ENCODE measurements at places on chromosomes 5 and 9.

- DNase-seq = no peak
Observed at GRCh38 chr5:169390265-169390664, 89.3 kb upstream of the SLIT3 start.

DNA sequence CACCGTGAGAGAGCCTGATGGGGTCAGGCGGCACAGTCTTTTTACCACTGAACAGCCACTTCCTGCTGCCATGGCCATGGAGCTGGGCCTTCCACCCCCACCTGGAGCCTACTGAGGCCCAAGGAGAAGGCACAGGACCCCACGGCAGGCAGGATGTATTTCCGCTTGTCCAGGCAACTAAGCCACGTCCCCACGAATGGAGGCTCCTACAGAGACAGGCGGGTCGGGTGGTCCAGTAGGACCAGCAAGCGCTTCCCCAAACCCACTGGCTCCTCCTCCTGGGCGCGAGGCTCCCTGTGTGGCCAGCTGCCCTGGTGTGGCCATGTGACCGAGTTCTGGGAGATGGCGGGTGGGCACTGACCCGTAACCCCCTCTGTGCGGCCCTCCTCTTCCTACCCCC lies 66.5 kb downstream of the SECISBP2 start:
- DNase-seq = no peak

- DNase-seq = no peak
Observed at GRCh38 chr5:88792144-88792840, 90.7 kb downstream of the MEF2C start.

DNA sequence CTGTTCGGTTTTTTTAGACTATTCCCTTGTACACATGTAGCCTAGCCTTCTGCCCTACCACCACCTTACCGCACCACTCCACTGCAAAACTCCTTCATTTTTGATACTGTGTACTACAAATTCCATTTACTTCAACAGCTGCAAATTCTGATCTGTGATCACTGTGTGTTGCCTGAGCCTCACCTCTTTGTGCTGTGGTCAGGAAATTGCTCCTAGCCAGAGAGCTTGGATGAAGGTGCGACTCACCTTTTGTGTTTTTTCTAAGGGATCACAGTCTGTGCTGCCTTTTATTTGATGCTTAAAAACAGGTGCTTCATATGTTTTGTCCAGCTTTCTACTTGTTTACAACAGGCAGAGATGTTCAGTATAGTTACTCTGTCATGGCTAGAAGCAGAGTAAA lies 31.5 kb downstream of the CSNK1G3 start:
- DNase-seq = no peak

- no peak for DNase-seq
Observed at GRCh38 chr9:117528225-117528624, 113.4 kb upstream of the ASTN2 start.

DNA sequence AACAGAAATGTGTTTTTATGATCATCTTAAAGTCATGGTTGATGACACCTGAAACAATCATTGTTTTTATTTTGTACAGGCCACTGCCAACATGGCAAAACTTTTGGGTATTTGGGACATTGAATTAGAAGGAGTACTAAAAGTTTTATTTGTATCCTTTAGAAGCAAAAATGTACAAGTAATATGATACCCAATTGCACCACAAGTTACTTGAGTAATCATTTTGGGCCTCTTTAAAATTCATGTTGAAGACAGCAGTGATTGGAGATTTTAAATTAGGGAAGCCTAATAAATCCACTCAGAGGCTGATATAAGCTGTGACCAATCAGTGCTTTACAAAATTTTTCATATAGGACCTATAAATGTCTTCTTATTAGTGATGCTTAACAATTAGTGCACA lies 212.9 kb downstream of the MARCHF11 start:
- DNase-seq = no peak

GRCh38 chr5:41903382-41903891 lies 707 bp upstream of the RIMOC1 start:
- DNase-seq = no peak

DNA sequence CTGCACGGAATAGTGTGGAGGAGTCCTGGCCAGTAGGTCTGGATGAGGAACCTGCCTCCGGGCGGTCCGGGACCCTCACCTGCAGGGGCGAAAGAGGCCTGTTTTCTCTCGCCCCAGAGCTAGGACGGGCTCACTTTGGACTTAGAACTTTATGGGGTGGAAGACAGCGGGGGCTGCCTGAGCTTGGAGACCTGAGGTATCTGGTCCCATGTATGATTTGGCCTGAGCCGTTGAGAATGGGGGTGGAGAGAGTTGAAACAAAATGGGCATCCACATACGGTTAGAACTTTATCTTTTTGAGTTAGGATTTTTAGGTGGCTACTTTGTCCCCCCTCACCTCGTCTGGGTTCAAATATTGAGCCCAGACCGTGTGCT lies 681 bp upstream of the ETF1 start:
- peak; percentile 79 for DNase-seq

DNA sequence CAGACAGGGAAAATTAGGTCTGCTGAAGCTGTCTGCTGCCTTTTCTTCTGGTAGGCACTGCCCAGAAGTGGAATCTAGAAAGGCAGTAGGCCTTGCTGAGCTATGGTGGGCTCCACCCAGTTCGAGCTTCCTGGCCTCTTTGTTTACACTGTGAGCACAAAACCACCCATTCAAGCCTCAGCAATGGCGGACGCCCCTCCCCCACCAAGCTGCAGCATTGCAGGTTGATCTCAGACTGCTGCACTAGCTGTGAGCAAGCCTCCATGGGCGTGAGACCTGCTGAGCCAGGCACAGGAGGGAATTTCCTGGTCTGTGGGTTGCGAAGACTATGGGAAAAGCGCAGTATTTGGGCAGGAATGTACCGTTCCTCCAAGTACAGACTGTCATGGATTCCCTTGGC lies 18.5 kb downstream of the AGTPBP1 start:
- no peak for DNase-seq

GRCh38 chr5:155106221-155106620 lies 92.7 kb downstream of the KIF4B start:
- no peak for DNase-seq

- DNase-seq = no peak
Observed at GRCh38 chr5:81754621-81755020, 3.7 kb upstream of the SSBP2 start.

GRCh38 chr9:134766587-134766986 lies 114.0 kb upstream of the FCN2 start:
- no peak for DNase-seq

GRCh38 chr5:65811885-65812284 lies 89.9 kb downstream of the NLN start:
- no peak for DNase-seq

- no peak for DNase-seq
Observed at GRCh38 chr5:55421074-55421529, 113.3 kb downstream of the MTREX start.

DNA sequence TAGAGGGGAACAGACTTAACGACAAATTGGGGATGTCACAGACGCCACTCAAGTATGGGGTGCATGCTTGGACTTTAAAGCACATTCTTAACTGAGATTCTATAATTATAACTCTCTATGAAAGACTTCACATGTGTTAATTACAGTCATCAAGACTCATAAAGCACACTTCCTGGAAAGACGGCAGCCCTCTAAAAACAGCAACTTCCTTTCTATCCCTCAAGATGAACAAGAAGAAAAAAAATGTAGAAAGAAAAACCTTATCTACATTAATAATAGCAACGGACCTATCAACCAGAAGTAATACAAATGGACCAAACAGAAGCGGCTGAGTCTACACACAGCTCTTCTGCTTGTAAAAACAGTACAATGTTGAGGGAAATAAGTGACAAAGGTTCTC lies 21.2 kb downstream of the GNAQ start:
- DNase-seq = no peak

GRCh38 chr5:72234265-72234700 lies 85.8 kb downstream of the MRPS27 start:
- DNase-seq = no peak

- peak; percentile 86 for DNase-seq
Observed at GRCh38 chr5:168844922-168845296, 265.7 kb upstream of the PANK3 start.

- no peak for DNase-seq
Observed at GRCh38 chr5:36763454-36763853, 113.1 kb upstream of the NIPBL start.

- no peak for DNase-seq
Observed at GRCh38 chr5:14716755-14717752, 52.5 kb downstream of the OTULIN start.

- no peak for DNase-seq
Observed at GRCh38 chr5:22488427-22488826, 364.7 kb downstream of the CDH12 start.

GRCh38 chr5:51043745-51044144 lies 339.5 kb upstream of the ISL1 start:
- DNase-seq = no peak

GRCh38 chr5:172407822-172408221 lies 46.5 kb downstream of the SH3PXD2B start:
- DNase-seq = no peak

GRCh38 chr5:89282554-89283510 lies 399.8 kb upstream of the MEF2C start:
- no peak for DNase-seq
